EL (cell line): ENCODE measurements at places on chromosomes 13 and 19.

- no peak for DNase-seq
These were observed 125.4 kb upstream of the ZNF507 start for GRCh38 chr19:32219881-32220472.

- no peak for DNase-seq
These were observed 237.6 kb upstream of the IRS2 start for GRCh38 chr13:110023729-110024644.

- no peak for DNase-seq
These were observed 569 bp upstream of the MCF2L start for GRCh38 chr13:112968380-112968909.

DNA sequence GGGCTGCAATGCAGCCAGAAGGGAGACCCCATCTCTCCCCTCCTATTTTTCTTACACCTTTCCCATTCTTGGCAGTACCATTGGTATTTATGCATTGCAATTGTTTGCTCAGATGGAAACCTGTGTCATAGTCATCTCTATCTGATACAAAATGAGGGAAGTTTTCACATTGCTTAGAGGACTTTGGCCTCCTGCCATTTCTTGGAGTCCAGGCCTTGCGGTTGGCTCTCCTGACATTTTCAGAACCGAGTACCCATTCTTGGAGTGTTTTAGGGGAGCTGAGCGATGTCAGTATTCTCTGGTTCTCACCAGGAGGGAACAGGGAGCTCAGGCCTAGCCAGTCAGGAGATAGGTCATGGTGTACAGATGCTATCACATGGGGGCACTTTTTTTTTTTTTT is 1.5 kb downstream of the SIN3B start:
- peak; percentile 33 for DNase-seq

DNA sequence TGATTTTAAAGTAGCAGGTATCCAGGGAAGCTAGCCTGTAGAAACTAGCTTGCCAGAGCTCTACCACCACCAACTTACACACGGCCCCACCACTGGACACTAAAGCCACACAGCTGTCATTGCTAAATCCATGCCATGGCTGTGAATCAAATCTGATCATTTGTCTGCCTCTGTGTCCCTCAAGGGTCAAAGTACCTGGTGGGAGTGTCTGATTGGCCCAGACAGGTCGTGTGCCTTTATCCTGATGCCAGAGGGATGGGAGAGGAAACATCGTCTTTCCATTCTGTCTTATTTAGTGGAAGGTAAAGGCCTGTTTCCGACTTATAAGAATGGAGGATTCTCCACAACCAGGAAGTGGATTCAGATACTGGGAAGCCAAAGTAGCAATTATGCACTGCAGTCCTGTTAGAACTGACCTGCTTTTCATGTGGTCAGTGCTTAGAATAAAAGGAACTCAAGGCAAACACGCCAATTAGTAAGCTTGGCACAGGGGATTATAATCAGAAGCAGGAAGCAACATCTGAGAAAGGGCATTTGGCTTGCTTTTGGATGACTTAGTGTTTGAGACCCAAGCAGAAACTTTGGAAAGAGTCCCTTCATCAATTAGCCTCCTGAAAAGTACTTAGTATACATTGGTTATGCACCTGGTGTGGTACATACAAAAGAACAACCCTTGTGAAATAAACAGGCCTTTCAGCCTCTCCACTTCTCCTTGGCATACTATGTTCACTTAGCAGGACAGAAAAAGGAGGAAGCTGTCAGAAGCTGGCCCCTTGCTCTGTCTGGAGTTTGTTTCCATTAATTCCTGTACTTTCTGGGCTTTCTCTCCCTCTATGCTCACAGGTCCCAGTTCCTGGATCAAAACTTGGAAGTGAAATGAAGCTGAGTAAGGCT is 192.4 kb downstream of the NUFIP1 start:
- DNase-seq: no peak

GRCh38 chr19:17135001-17135853 is 59.6 kb downstream of the MYO9B start:
- peak; percentile 99 for DNase-seq
